Posterior vena cava (tissue), 2 donors: ENCODE measurements at places on chromosomes 3 and 15.

DNA sequence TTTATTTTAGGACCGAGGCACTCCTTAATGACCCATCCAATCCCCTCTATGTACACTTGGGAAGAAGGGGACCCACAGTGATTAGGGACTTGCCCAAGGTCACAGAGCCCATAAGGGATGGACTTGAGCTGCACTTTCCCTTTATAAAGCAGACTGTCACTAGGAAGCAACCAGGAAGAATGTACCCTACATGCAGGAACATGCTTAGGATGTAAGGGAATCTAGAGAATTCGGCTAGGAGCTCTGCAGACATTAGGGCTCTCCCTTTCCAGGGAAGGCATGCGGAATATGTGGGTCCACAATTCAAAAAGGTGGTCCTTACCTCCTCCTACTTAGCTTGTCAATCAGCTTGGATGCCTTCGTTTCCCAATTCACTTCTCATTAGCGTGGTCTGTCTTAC lies 78.7 kb downstream of the TMEM266 start:
- no peak for DNase-seq

- no peak for DNase-seq
These were observed 307.0 kb upstream of the ROPN1 start for GRCh38 chr3:124298951-124299350.

DNA sequence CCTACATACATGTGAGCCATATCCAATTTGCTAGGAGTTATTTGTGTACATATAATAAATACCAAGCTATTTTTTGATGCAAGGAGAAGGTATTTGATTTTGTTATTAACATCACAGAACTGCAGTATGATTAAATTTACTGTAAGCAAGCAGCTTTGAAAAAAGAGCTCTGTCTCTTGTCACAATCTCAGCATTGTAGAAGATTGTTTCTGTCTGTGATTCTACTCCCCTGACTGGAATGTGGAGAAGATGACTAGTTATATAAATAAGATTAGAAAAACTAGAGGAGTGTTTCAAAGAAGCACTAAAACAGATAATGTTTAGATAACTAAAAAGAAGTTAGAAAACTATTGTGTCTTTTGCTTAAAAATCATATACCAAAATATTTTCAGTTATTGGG lies 17.1 kb upstream of the DCBLD2 start:
- DNase-seq: no peak

GRCh38 chr3:37689645-37690356 lies 171.9 kb upstream of the CTDSPL start:
- DNase-seq: no peak

DNA sequence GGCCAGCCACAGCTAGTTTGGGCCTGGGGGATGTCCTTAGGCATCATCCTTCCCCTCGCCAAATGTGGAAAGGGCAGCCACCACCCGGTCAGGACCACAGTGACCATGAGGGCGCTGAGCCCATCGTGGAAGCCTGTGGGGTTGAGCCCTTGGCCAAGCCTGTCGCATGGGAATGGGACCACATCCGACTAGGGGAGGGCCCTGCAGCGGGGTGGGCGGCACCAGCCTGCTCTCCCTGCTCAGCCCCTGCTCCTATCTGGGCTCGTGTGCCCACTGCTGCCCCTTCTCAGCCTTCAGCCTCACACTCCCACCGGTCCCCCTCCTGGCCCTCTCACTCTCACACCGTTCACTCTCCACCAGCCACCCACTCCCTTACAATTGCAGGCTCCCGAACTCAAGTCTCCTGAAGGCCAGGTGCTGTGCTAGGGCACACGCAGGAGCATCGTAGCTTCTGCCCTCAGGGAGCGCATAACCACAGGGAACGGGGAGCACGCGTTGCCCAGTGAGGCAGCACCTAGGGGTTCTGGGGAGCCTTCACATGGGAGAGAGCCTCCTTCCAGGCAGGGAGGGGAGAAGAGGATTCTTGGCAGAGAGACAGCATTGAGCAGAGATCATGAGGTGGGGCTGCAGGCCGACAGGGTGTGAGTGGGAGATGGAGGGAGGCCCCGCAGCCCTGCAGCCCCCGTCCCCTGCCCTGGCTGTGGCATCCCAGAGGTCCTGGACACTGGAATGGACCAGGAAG lies 26.1 kb downstream of the LOXL1 start:
- DNase-seq: peak; percentile 81

DNA sequence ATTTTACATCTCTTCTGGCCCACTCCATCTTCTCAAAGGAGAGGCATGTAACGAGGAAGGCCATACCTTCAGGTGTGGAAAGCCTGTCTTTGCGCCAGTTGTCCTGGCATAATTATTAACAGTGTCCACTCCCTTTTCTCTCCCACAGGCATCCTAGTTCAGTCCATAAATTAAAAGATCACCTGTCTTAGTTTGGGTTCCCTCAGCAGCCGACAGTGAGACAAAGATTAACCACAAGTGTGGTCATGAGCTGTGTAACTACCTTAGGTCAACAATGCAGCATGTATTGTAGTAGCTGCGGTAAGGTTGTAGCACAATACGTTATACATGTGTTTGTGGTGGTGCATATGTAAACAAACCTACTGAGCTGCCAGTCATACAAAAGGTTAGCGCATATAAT lies 103.3 kb upstream of the GALNT15 start:
- no peak for DNase-seq

- no peak for DNase-seq
These were observed at the start of gene SPINT1 for GRCh38 chr15:40843885-40844695. TSS of gene SPINT1 (plus strand) at chr15:40844048. CDS start at chr15:40844555, 507 bp downstream.
